CD8-positive, alpha-beta T cell (primary cell): ENCODE measurements at places on chromosomes 7 and 10.

DNA sequence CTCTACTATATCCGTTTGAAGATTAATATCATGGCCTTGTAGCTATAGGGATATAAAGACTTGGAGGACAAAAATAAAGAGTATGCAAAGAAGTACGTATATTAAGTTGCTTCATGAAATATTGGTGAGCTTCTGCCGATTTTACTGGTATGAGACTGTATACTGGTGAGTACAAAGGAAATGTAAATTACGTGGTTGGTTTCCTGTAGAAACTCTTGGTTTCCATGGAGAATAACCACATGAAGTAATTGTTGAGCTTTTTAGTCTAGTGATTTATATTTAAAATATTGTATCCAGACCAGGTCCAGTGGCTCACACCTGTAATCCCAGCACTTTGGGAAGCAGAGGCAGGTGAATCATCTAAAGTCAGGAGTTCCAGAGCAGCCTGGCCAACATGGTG lies 32.2 kb upstream of the GLI3 start:
- DNase-seq: no peak

DNA sequence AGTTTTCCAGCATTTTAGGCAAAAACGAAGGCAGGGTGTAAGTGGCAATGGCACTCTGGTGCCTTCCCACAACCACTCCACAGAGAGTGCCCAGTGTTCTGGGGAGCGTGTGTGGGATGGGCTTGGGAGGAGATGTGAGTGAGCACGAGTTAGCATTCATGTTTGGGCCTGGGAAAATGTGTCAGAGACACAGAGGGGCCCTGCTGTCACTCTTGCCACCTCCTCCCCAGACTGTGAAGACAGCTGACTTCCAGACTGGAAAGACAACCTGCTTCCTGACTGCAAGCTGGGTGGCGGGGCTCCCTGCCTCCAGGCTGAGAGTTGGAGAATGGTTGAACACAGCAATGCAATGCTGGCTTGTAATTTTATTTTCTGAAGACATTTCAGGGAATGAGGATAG lies 454.5 kb upstream of the ZMIZ1 start:
- no peak for DNase-seq

DNA sequence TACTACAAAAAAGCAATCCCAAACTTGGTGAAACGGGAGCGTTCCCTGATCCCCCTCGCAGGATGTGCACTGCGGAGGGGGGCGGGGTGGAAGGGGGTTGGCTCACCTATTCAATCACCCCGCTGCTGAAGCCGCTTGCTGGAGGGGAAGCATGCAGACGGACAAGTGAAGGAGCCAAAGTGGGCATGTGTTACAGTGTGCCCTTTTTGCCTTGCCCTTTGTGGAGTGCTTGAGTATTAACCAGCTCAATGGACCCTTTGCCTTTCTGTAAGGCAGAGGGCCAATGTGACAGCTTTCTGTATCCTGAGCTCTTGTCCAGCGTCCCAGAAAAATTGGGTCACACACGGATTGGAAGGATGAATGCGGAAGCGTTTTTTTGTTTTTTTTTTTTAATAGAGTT lies 348.9 kb upstream of the NPSR1 start:
- no peak for DNase-seq

DNA sequence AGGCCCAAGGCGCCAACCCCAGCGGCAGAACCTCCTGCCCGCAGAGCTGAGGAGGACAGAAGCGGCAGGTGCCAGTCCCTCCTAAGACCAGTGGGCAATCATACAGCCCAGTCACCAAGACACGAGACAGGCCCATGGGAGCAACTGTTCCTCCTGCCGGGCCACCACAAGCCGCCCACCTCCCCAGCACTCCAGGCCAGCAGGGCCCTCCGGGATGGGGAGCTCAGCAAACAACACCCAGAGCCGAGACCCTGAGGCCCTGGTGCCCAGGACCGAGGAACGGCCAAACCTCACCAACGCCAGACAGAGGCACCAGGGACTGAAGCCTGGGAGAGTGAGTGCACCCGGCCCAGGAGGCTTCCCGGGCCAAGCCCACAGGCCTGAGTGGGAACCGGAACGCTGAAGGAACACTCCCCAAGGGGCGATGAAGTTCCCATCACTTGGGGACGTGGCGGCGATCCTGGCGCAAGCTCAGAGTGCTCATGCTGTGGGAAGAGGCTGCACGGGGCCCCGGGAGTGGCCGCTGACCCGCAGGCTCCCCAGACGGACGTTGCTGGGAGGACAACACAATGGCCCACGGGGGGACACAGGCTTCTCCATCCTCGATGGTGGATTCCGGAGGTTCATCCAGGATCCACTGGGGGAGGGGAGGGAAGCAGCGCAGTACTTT lies 35.1 kb downstream of the GPER1 start:
- no peak for DNase-seq

- no peak for DNase-seq
Measured at GRCh38 chr7:79050603-79051002, 402.9 kb downstream of the MAGI2 start.

- DNase-seq: no peak
Measured at GRCh38 chr7:24970676-24971075, 9.3 kb downstream of the OSBPL3 start.

DNA sequence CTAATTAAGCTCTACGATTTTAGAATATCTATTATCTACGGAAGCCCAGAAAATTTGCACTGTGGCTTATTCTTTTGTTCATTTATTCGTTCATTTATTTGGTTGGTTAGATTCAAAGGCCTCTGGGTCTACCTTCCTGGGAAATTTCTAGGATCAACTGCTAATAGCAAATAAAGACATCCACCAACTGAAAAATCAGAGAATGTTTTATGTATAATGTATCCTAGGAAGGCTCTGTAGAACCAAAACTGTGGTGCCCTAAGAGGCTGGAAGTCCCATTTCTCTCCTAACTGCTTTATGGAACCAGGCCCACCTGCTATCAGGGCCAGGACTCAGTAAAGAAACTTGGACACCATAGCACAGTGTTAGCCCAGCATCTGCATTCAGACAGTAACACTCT lies 923.4 kb upstream of the AUTS2 start:
- no peak for DNase-seq

GRCh38 chr10:7281429-7281828 lies 129.4 kb downstream of the SFMBT2 start:
- DNase-seq: no peak

- no peak for DNase-seq
Measured at GRCh38 chr7:80210400-80210799, 75.8 kb downstream of the GNAI1 start.

DNA sequence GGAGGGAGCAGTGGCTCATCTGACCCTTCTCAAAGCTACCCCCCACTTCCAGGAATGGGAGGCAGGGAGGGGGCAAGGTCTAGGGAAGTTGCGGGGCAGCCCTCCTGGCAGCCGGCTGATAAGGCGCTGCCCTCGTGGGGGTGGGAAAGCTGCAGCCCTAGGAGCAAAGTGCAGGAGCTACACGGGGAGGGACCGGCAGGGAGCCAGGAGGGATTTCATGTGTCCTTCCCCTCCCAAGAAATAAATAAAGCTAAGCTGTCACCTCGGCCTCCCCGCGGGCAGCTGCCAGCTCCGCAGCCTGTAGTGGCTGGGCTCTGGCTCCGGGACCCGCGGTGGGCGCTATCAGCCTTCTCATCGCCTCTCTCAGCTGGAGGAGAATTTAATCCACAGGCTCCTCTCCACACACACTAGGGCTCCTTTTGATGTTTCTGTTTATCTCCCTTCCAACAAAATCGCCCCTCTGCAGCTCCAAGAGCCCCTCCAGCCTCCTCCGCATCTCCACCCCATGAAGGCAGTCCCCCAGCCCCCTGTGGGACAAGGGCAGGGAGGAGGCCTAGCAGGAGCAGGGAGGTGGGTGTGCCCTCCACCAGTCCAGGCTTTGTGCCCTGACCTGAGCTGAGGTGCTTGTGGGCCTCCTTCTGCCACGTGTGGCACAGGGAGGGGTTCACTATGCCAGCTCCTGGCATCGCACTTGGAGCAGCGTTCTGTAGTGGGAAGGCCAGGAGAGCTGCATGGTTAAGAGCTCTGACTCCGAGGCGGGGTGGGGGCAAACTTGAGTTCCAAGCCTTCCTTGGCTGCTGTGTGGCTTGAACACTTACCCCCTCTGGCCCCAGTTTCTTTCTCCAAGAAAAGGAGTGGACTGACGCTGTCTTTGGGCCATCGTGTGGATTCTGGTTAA lies 80.5 kb downstream of the C10orf105 start:
- no peak for DNase-seq

DNA sequence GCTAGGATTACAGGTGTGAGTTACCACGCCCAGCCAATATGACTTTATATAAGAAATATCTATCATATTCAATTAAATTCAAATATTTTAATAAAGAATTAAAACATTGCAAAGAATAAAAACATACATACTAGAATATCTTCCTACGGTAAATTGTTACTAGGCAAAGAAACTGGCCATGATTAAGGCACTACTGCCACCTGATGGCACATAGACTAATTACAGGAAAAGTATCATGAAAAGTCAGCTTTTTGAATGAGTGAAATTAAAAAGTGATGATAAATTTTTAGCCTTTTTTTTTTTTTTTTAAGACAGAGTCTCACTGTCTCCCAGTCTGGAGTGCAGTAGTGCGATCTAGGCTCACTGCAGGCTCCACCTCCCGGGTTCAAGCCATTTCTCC lies 30.9 kb downstream of the MRPS33 start:
- no peak for DNase-seq

GRCh38 chr7:44060091-44060947 lies 5.0 kb downstream of the PGAM2 start:
- no peak for DNase-seq

DNA sequence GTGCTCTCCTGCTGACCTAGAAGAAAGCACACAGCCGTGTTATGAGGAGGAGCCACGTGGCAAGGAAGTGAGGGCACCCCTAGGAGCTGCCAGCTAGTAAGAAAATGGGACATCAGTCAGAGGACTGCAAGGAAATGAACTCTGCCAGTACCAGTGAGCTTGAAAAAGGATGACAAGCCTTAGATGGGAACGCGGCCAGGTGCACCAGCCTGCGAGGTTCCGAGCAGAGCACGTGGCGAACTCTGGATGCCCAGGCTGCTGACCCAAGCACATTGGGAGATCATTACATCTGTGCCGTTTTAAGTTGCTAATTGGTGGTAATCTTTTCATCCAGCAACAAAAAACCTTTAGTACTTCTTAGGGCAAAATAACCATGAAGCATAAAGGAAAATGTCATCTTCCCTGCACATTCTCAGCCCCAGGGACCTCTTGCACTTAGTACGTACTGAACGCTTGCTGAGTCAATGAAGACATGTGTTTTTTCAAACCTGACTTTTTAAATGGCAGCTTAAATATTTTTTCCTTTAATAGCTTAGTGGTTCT lies 69.4 kb downstream of the AMZ1 start:
- DNase-seq: no peak

- no peak for DNase-seq
Measured at GRCh38 chr7:22039670-22040069, 94.0 kb upstream of the CDCA7L start.

DNA sequence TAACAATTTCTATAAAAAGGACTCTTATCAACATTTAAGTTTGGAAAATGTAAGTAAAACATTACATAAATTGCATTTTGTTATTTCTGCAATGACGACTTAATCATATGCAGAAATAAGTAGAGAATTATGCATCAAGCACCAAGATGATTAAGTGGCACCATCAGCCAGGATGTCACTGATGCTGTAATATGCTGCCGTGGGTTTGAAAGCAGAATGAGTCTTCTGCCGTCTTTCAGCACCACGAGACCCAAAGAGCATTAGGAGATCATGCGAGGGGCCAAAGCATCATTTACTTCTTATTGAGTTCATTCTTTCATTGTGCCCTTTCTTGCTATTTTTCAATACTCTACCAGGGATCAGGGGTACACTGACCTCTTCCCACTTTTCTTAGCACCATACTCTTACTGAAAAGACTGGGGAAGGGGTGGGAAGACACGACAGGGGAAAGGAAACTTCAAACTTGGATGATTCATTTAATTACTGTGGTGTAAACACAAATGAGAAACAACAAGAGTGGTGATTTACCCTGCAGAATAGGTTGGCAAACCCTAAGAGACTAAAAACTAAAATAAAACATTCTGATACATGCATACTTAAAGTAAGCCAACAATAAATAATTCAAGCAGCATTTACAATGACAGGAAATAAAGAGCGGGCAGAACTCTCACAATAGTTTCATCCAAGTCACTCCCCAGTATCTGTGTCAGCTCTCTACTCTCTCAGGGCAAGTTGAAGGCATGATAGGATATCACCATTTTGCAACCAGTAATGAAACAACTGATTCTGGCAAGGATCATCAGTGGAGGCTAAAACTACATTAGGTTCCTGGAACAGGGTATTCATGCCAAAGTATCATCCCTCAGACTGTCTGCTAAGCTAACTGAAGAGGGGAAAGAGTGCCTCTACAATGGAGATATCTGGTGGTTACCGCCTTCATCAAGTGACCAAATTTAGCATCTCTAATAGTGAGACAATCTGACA lies 70.8 kb downstream of the CUL2 start:
- no peak for DNase-seq

GRCh38 chr7:73730485-73730884 lies 8.1 kb downstream of the ABHD11 start:
- DNase-seq: no peak

- DNase-seq: no peak
Measured at GRCh38 chr10:59281861-59282260, 80.5 kb downstream of the FAM13C start.

- DNase-seq: no peak
Measured at GRCh38 chr7:96921231-96921630, 84.1 kb upstream of the DLX6 start.

DNA sequence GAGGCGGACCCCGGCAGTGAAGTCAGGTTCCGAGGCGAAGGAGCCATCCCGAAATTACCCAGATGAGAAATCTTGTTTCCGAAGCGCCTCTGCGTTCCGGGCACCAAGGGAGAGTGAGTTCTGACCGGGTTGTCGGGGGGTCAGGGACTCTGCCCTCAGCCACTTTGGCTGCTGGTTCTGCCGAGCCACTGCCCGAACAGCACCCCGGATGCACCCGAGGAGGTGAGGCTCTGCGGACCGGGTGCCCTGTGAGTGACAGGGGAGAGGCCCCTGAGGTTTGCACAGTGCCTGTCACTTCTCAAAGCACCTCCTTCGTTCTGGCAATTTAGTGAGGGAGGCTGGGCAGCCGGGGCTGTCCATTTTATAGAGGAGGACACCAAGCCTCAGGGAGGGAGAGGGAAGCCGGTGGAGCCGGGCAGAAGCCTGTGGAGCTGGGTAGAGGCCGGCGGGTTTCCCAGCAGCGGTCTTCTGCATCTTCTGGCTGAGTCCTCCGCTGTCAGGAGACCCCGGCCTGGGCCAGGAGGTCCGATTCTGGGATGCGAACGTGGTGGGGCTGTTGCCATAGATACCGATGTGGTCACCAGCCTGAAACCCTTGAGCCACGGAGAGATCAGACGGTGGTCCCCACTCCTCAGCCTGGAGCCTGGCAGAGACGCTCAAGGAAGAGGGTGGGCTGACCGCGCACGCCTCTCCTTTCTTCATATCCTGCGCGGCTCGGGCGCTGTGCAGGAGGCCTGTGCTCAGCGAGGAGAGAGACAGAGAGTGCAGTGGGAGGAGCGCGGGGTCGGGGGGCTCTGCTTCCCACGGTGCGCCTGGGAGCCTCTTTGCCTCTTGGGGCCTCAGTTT lies 18.9 kb upstream of the SHH start:
- no peak for DNase-seq
